Liver (tissue), 10 donors: ENCODE measurements at places on chromosomes 16 and 17. TPM values are rescaled to one million over a fixed set of nuclear protein-coding genes. Genes with fewer than 3 reads are reported as not detected.

- DNase-seq = no peak
Observed at GRCh38 chr16:2038382-2039231, 9.0 kb downstream of the NTHL1 start.

- peak; percentile 60 for DNase-seq
Observed at GRCh38 chr16:3983081-3983520, 102.6 kb upstream of the CREBBP start.

- DNase-seq = no peak
Observed at GRCh38 chr17:67246653-67247415, 1.8 kb upstream of the HELZ start.

- no peak for DNase-seq
Observed at GRCh38 chr17:73551759-73552158, 92.5 kb downstream of the SDK2 start.

GRCh38 chr17:20009302-20010098, at the start of gene SPECC1:
TSS of gene SPECC1 (plus strand) at chr17:20009359. CDS start at chr17:20096652, 87,293 bp downstream.
- DNase-seq = peak; percentile 94

Gene CCL7
- not detected for total RNA-seq

Gene SAMD14
- 0.84 TPM for total RNA-seq

DNA sequence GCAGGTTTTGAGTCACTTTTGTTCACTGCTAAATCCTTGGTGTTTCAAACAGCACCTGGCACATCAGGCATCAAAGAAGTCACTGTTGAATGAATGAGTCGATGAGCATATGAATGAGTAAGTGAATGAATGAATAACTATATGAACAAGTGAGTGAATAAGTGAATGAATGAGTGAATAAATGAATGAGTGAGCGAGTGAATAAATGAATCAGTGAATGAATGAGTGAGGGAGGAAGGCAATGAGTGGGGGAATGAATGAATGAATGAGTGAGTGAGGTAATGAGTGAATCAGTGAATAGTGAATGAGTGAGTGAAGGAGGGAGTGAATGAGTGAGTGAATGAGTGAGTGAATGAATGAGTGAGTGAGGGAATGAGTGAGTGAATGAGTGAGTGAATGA, 28.8 kb downstream of the TMEM114 start:
- no peak for DNase-seq

Gene PRSS21
- 1.0 TPM for total RNA-seq

GRCh38 chr16:66523861-66524354, 26.0 kb downstream of the TK2 start:
- DNase-seq = no peak

GRCh38 chr16:75097941-75098901, 18.4 kb downstream of the LDHD start:
- DNase-seq = no peak
